Colonic mucosa (tissue), 4 donors: ENCODE measurements at places on chromosomes 3 and 15. TPM values are rescaled to one million over a fixed set of nuclear protein-coding genes. Genes with fewer than 3 reads are reported as not detected.
A peak's percentile ranks its signal among the peaks of the same experiment; 100 is the strongest.

DNA sequence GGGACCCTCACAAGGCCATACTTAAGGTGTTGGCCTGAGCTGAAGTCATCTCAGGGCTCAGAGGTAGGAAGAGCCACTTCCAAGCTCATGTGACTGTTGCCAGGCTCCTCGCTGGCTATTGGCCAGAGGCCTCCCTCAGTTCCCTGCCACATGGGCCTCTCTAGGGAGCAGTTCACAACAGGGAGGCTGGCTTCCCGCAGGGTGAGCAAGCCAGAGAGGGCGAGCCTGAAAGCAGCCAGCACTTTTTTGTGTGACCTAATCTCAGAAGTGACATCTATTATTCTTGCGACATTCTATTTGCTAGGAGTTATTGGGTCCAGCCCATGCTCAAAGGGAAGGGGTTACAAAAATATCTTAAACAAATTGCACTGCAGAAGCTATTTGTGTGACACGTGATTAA lies 201.4 kb downstream of the SSR3 start:
- H3K27ac ChIP-seq, result no peak overlapping the region
- no peaks in the 10 kb centered on the region for H3K36me3 ChIP-seq
- no peaks in the 10 kb centered on the region for H3K27me3 ChIP-seq
- no peaks in the 10 kb centered on the region for H3K4me1 ChIP-seq
- DNase-seq, result no peak
- H3K4me3 ChIP-seq, result no peak overlapping the region

DNA sequence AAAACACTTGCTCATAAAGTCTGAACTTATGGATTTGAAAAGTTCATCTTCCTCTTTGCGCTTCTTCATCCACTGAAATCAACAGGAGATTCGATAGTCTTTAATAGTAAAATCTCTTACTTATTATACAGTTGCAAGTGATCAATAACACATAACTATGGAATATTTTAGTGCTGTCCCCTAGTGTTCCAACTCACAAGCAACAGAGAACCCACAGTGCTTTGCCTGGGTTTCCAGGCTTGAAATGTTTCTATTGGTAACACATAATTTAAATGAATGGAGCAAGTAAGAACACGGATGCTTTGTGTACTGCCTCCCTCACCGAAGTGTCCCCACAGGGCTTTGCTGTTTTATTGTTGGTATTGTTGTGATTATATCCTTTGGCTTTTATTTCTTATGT lies 93.5 kb downstream of the WDR72 start:
- H3K27me3 ChIP-seq, result no peaks in the 10 kb centered on the region
- H3K4me3 ChIP-seq, result no peak overlapping the region
- no peaks in the 10 kb centered on the region for H3K4me1 ChIP-seq
- H3K36me3 ChIP-seq, result no peaks in the 10 kb centered on the region
- no peak for DNase-seq
- H3K27ac ChIP-seq, result no peak overlapping the region

The CDHR4 gene
- not detected for total RNA-seq

GRCh38 chr15:35151381-35151780 lies 66.3 kb upstream of the NANOGP8 start:
- no peaks in the 10 kb centered on the region for H3K4me1 ChIP-seq
- no peak overlapping the region for H3K4me3 ChIP-seq
- no peaks in the 10 kb centered on the region for H3K27me3 ChIP-seq
- DNase-seq, result no peak

DNA sequence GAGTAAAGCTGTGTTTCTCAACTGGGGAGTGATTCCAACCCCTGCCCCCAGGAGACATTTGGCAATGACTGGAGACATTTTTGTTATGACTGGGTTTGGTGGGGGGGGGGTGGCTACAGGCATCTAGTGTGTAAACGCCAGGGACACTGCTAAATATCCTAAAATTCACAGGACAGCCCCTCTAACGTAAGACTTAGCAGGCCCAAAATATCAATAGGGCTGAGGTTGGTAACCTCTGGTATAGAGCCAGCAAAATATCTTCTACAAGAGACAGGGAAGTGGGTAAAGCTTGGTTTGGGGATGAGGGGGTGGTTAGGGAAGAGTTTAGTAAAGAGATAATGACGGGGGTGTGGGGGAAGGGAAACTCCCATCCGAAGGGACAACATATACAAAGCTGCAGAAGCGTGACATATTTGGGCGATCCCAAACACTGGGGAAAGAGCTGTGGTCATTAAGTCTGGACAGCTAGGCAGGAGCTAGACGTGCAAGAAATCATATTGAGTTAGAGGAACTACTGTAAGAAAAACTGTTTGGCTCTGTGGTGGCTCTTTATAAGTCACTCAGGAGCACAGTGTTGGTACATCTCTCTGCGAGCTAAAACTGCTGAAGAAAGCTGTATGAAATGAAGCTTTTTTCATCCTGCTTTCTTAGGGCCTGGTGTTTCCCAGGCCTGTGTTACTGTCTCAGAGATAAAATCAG lies 697 bp upstream of the TRIM69 start:
- peak; percentile 27 for DNase-seq
- H3K36me3 ChIP-seq, result no peaks in the 10 kb centered on the region
- no peaks in the 10 kb centered on the region for H3K27me3 ChIP-seq
- H3K4me1 ChIP-seq, result peaks cover 5% of the 10 kb centered on the region
- no peak overlapping the region for H3K4me3 ChIP-seq
- peak overlapping the region; percentile 42 for H3K27ac ChIP-seq

The MCTP2 gene
- 56.4 TPM for total RNA-seq

The CHRNA3 gene
- total RNA-seq, result 3.5 TPM

DNA sequence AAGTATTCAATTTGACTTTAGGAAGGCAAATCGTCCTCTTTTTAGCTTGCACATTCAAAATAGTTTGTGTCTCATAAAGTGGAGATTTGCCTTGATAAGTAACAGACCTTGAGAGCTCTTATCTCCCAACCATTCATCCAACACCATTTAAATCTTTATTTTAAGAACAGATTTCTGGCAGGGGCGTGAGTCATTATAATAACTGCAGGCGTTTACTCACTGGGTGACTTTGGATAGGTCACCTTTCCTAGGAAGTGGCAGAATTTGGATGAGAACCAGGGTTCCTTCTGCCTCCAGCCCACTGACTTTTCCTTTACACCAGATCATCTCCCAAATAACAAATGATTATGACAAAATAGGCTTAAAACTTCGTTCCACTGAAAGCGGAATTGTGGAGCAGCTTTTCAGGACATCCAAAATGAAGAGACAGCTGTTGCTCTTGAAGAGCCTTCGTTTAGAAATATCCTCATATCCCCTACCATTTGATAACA lies 5.0 kb downstream of the LMCD1 start:
- H3K27me3 ChIP-seq, result no peaks in the 10 kb centered on the region
- no peaks in the 10 kb centered on the region for H3K4me1 ChIP-seq
- H3K4me3 ChIP-seq, result no peak overlapping the region
- DNase-seq, result no peak
- H3K27ac ChIP-seq, result no peak overlapping the region

DNA sequence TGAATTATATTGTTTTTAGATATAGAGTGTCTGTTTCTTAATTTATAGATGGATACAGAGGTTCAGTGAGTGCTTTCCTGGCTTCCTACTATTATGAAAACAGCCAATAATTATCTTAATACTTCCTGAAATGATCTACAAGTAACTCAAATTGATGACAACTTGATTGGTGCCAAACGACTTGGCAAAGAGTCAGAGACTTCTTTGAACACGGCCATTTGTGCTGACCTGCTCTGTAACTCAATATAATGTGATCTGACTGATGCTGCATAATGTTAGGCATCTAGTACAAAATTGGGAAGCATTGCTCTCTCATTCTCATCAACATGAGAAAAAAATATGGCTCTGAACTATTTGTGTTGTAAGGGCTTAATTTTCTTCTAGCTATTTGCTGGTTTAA lies 193.9 kb downstream of the DIPK2A start:
- H3K27me3 ChIP-seq, result no peaks in the 10 kb centered on the region
- no peak overlapping the region for H3K27ac ChIP-seq
- H3K36me3 ChIP-seq, result no peaks in the 10 kb centered on the region

The COL6A5 gene
- total RNA-seq, result 0.15 TPM

The MINDY4B gene
- not detected for total RNA-seq

DNA sequence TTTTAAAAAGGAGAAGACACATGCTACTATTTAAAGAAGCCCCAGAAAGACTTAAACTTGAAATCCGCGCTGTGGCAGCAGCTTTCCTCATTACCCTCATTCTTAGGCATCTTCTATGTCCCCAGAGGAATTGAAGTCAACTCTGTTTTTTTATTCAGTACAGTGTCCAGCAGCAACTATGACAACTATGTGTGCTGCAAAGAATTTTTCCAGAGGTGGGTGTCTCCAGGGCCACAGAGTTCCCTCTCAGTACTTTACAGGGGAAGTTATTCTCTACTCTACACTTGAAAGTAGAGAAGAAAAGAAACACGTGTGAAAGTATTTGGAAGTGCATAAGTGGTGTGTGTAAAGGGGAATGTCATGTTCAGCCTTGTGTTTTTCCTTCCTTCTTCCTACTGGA lies 32.0 kb downstream of the GATM start:
- no peaks in the 10 kb centered on the region for H3K27me3 ChIP-seq
- no peak for DNase-seq

The TM4SF1 gene
- 48.7 TPM for total RNA-seq

The NANOGP8 gene
- total RNA-seq, result not detected

- no peaks in the 10 kb centered on the region for H3K36me3 ChIP-seq
- H3K4me3 ChIP-seq, result no peak overlapping the region
- no peak overlapping the region for H3K27ac ChIP-seq
- no peaks in the 10 kb centered on the region for H3K4me1 ChIP-seq
- no peak for DNase-seq
Measured at GRCh38 chr3:37402351-37402750, 228.0 kb upstream of the LRRFIP2 start.

DNA sequence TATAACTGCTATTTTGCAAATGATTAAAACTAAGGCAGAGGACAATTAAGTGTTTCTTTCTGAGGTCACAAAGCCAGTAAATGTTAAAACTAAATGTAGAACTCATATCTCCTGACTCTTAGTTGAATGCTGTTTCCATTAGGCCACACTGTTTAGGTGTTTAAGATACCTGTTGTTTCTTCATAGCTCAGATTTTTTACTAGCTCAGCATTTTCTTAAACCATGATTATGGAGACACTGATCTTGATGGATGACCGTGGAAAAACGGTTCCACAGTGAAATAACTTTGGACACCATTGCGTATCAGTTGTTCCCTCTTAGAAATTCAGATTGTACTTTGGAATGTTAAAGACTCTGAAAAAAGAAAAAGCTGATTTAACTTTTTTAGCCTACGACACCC lies 177.5 kb downstream of the TCF12 start:
- H3K27ac ChIP-seq, result no peak overlapping the region
- H3K4me3 ChIP-seq, result no peak overlapping the region
- no peaks in the 10 kb centered on the region for H3K27me3 ChIP-seq
- no peaks in the 10 kb centered on the region for H3K4me1 ChIP-seq
- no peaks in the 10 kb centered on the region for H3K36me3 ChIP-seq

- no peaks in the 10 kb centered on the region for H3K27me3 ChIP-seq
- no peak for DNase-seq
- no peaks in the 10 kb centered on the region for H3K4me1 ChIP-seq
- H3K36me3 ChIP-seq, result no peaks in the 10 kb centered on the region
- no peak overlapping the region for H3K27ac ChIP-seq
- H3K4me3 ChIP-seq, result no peak overlapping the region
Measured at GRCh38 chr15:67944010-67944641, 104.3 kb upstream of the RNU6-1 start.

The GNAT1 gene
- not detected for total RNA-seq

DNA sequence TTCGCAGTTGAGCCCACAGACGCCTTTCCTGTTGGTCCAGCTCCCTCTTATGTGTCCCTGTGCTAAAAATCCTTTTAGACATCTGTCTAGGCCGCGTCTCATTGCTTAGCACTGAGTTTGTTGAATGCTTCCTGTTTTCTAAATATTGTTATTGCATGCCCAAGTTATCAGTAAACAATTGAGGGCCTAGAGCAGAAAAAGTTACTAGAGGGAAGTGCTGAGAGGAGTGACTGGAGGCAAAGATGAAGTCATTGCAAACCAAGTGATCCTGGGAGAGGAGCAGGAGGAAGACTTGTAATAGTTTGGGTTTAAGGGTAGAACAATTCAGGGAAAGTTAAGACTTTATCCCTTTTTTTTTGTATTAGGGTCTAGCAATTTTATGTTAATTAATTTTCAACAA lies 88.1 kb downstream of the DCUN1D1 start:
- no peak overlapping the region for H3K27ac ChIP-seq
- DNase-seq, result no peak
- H3K4me3 ChIP-seq, result no peak overlapping the region
- no peaks in the 10 kb centered on the region for H3K27me3 ChIP-seq
- no peaks in the 10 kb centered on the region for H3K36me3 ChIP-seq

DNA sequence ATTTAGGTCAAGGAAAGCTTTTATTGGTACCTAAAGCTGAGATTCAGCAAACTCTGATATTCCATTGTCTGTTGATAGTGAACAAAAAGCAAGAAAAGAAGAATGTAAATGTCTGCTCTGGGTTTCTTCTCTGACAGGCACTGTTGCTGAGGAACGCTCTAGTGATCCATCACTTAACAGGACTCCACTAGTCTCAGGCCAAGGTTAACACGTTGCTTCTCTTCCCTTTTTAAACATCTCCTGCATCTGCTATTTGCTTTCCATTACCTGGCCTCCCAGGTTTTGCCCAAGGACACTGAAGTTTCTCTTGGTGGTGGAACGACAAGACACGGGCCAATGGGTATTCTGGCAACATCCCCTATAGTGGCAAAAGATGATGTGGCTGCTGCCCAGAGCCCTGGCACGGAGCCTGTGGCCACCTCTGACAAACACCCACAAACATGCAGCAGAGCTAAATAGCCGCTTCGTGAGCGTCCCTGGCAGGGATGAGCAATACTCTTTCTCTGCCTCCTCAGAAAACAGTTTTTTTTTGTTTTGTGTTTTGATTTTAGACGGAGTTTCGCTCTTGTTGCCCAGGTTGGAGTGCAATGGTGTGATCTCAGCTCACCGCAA lies 97.8 kb upstream of the AKAP13 start:
- no peaks in the 10 kb centered on the region for H3K27me3 ChIP-seq
- DNase-seq, result no peak
- H3K4me3 ChIP-seq, result no peak overlapping the region

DNA sequence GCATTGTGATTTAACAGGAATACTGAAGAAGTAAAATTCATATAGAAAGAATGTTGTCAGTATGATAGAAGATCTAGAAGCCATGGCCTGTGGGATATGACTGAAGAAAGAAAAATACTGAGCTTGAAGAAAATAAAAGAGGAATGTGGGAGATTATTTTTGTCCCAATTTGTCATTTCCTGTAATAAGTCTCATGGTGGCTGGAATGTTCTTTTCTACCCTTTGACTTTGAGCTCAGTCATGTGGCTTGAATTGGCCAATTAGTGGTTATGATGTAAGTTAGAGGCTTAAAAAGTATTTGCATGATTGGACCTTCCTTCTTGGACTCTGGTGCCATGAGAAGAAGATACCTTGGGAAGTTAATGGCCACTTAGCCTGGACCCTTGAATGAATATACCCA lies 14.1 kb downstream of the APH1B start:
- no peaks in the 10 kb centered on the region for H3K27me3 ChIP-seq
- H3K4me3 ChIP-seq, result no peak overlapping the region
- H3K36me3 ChIP-seq, result no peaks in the 10 kb centered on the region
- H3K4me1 ChIP-seq, result peaks cover 4% of the 10 kb centered on the region
- DNase-seq, result no peak
